CD4-positive, alpha-beta memory T cell (primary cell): ENCODE measurements at places on chromosomes 5 and 9.

DNA sequence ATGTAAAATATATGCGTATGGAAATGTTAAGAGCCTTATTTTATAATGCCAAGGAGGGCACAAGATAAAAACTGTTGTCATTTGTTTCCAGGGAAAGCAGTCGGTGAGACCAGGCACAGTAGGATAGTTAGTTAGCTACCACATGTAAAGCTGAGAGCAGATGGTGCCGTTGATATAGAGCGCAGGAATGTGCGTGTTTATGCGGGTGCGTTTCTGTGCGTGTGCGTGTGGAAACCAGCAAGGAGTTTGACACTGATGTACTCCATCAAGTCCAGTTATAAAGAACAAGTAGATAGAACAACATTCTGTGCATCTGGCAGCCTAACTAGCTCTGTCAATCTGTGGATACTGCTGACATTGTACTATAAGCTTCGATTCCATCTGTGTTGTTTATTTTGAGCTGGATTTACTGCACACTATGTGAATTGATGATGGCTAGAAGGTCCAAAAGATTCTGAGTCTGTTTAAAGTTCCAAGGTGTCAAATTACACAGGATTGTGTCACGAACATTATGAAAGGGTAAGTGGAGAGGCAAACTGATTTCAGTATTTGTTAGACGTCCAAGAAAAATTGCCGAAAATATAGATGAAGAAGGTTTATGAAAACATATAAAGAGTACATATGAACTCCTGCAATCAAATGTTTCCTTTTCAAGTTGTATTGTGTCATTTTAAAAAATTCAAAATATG lies 494.9 kb upstream of the MEF2C start:
- H3K4me3 ChIP-seq = no peak overlapping the region
- DNase-seq = no peak
- no peak overlapping the region for H3K27ac ChIP-seq
- H3K36me3 ChIP-seq = no peaks in the 10 kb centered on the region

DNA sequence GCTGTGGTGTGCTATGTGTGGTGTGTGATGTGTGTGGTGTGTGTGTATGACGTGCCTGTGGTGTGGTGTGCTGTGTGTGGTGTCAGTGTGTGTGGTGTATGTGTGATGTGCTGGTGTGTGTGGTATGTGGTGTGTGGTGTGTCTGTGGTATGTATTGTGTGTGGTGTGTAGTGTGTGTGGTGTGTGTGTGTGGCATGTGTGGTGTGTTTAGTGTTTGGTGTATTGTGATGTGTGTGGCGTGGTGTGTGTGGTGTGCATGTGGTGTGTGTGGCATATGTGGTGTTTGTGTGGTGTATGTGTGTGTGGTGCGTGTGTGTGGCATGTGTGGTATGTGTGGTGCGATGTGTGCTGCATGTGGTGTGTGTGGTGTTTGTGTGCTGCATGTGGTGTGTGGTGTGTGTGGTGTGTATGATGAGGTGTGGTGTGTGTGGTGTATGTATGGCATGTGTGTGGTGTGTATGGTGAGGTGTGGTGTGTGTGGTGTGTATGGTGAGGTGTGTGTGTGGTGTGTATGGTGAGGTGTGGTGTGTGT lies 18.3 kb upstream of the RNU6ATAC start:
- H3K27ac ChIP-seq = no peak overlapping the region
- no peaks in the 10 kb centered on the region for H3K36me3 ChIP-seq
- DNase-seq = no peak
- peaks cover 24% of the 10 kb centered on the region for H3K4me1 ChIP-seq

- H3K4me3 ChIP-seq = no peak overlapping the region
- no peak overlapping the region for H3K27ac ChIP-seq
- no peaks in the 10 kb centered on the region for H3K4me1 ChIP-seq
- H3K27me3 ChIP-seq = no peaks in the 10 kb centered on the region
- no peaks in the 10 kb centered on the region for H3K36me3 ChIP-seq
Measured at GRCh38 chr5:28766565-28767158, 1728.3 kb upstream of the CDH9 start.

DNA sequence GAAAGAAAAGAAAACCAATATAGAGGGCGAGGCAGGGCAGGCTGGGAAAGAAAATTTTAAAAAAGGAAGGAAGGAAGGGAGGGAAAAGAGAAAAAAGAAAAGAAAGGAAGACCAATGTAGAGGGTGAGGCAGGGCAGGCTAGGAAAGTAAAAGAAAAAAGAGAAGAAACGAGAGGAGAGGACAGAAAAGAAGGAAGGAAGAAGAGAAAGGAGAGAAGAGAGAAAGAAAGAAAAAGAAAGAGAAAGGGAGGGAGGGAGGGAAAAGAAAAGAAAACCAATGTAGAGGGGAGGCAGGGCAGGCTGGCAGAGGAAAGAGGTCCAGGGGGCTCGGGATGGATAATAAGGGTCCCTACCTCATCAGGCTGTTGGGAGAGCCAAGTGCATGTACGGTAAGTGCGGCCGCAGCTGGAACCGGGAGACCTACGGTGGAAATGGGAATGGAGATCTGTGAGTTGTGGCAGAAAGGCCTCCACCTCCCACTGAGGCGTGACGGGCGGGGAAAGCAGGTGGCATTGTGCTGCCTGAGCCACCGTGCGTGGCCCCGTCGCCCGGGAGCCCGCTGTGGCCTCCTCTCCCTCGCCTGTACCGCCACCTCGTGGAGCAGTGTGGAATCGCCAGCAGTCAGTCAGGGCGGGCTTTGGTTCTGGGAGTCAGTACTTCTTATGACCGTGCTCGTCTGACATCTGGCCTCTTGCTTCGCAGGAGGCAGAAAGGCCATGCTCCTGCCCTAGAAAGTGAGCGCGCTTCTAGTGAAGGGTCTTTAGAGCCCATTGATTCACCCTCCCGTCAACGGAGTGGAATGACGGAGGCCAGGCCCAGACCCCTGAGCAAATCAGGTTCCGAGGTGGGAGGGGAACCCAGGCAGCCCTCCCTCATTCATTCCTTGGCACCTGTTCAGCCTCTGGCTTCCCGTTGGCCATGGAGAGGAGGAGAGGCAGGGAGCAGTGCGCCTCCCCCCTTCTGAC lies 10.4 kb upstream of the NHP2 start:
- peak; percentile 86 for DNase-seq
- no peak overlapping the region for H3K4me3 ChIP-seq
- H3K36me3 ChIP-seq = no peaks in the 10 kb centered on the region

DNA sequence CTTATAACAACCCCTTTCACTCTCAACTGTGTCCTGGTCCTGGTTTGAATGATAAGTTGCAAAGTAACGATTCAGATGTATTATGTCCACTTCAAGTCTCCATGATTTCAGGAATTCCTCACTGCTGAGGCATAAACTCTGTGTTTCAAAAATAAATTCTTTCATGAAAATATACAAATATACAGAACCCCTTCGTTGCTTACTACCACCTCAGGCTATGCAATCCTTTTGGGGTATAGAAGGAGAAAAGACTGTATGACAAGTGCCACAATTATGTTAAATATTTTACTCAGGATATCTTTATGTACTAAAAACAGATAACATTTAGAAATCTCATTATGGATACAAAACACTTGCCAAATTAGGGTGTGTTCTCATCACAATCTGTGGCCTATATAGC lies 190.7 kb downstream of the KCTD16 start:
- H3K27ac ChIP-seq = no peak overlapping the region
- H3K27me3 ChIP-seq = no peaks in the 10 kb centered on the region
- no peaks in the 10 kb centered on the region for H3K36me3 ChIP-seq
- H3K4me1 ChIP-seq = no peaks in the 10 kb centered on the region
- no peak overlapping the region for H3K4me3 ChIP-seq

- H3K27me3 ChIP-seq = no peaks in the 10 kb centered on the region
- no peak overlapping the region for H3K27ac ChIP-seq
- H3K4me3 ChIP-seq = no peak overlapping the region
- no peaks in the 10 kb centered on the region for H3K36me3 ChIP-seq
- DNase-seq = peak; percentile 47
Measured at GRCh38 chr9:74777136-74777879, 110.4 kb downstream of the TRPM6 start.

- no peak overlapping the region for H3K27ac ChIP-seq
- no peaks in the 10 kb centered on the region for H3K27me3 ChIP-seq
- no peak overlapping the region for H3K4me3 ChIP-seq
- H3K36me3 ChIP-seq = no peaks in the 10 kb centered on the region
Measured at GRCh38 chr9:880725-881124, 39.2 kb downstream of the DMRT1 start.

DNA sequence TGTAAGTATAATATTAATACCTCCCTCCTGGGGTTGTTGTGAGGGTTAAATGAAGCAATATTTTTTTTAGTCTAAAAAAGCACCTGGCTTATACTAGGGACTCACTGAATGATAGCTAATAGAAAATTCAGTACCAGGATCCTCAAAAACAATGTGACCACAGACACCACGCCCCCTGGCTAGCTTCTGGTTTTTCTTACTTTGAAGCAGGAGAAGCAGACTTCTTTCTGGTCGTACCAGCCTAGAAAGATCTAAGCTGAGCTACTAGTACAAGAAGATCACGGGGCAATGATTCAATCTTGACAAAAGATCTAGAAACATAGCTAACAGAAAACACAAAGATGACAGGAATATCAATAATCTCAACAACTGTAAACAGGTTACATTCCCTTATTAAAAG lies 218.5 kb upstream of the SLC30A5 start:
- H3K4me3 ChIP-seq = no peak overlapping the region
- peaks cover 17% of the 10 kb centered on the region for H3K4me1 ChIP-seq
- peak; percentile 50 for DNase-seq
- H3K27me3 ChIP-seq = no peaks in the 10 kb centered on the region
- no peak overlapping the region for H3K27ac ChIP-seq

- H3K27ac ChIP-seq = no peak overlapping the region
- peaks cover 5% of the 10 kb centered on the region for H3K27me3 ChIP-seq
- no peak for DNase-seq
Measured at GRCh38 chr9:111036429-111036789, 1.9 kb downstream of the LPAR1 start.

GRCh38 chr5:73983644-73984043 lies 357.6 kb downstream of the ARHGEF28 start:
- no peaks in the 10 kb centered on the region for H3K36me3 ChIP-seq
- no peaks in the 10 kb centered on the region for H3K4me1 ChIP-seq
- H3K4me3 ChIP-seq = no peak overlapping the region
- no peak overlapping the region for H3K27ac ChIP-seq

DNA sequence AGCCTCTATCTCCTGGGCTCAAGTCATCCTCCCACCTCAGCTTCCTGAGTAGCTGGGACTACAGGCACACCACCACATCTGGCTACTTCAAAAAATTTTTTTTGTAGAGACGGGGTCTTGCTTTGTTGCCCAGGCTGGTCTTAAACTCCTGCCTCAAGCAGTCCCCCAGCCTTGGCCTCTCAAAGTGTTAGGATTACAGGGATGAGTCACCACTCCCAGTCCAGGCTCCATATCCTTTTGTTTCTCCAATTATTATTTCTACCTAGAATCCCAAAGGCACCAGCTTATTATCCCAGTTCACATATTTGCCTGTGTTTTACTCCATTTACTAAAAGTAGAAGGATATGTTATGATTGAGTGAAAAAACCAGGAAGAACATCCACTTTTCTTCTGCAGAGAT lies 84.9 kb downstream of the TEK start:
- no peaks in the 10 kb centered on the region for H3K36me3 ChIP-seq
- H3K4me3 ChIP-seq = no peak overlapping the region
- H3K4me1 ChIP-seq = no peaks in the 10 kb centered on the region
- no peak for DNase-seq
- H3K27me3 ChIP-seq = no peaks in the 10 kb centered on the region

GRCh38 chr5:69271376-69271775 lies 36.7 kb downstream of the CDK7 start:
- no peak for DNase-seq
- no peak overlapping the region for H3K27ac ChIP-seq
- H3K36me3 ChIP-seq = peaks cover 4% of the 10 kb centered on the region
- no peaks in the 10 kb centered on the region for H3K27me3 ChIP-seq
- no peaks in the 10 kb centered on the region for H3K4me1 ChIP-seq

DNA sequence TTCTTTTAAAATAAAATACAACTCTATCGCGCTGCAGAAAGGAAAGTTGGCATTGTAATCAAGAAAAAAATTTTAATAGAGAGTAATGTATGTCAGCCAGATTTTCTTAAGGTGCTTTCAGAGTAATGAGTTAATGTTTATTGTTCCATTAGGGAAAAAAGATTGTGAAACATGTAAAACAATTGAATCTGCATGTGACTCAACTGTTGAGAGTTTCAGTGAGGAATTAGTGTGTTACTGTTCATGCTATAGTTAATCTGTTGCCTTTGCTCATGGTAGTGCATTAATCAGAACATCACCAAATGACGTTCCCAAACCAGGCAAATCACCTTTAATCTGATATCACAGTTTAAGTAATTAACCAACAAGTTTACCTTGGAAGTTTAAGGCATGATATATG lies 600.5 kb downstream of the NR2F1-AS1 start:
- no peak overlapping the region for H3K27ac ChIP-seq
- H3K4me1 ChIP-seq = no peaks in the 10 kb centered on the region
- DNase-seq = no peak
- H3K27me3 ChIP-seq = no peaks in the 10 kb centered on the region
- H3K4me3 ChIP-seq = no peak overlapping the region

DNA sequence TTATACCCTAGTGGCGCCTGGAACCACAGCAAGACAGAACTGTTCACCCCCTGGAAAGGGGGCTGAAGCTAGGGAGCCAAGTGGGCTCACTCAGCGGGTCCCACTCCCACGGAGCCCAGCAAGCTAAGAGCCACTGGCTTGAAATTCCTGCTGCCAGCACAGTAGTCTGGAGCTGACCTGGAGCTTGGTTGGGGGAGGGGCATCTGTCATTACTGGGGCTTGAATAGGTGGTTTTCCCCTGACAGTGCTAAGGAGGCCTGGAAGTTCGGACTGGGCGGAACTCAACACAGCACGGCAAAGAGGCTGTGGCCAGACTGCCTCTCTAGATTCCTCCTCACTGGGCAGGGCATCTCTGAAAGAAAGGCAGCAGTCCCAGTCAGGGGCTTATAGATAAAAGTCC lies 19.5 kb downstream of the BTNL3 start:
- no peaks in the 10 kb centered on the region for H3K36me3 ChIP-seq
- no peak for DNase-seq
- H3K27ac ChIP-seq = no peak overlapping the region
- H3K4me1 ChIP-seq = no peaks in the 10 kb centered on the region

DNA sequence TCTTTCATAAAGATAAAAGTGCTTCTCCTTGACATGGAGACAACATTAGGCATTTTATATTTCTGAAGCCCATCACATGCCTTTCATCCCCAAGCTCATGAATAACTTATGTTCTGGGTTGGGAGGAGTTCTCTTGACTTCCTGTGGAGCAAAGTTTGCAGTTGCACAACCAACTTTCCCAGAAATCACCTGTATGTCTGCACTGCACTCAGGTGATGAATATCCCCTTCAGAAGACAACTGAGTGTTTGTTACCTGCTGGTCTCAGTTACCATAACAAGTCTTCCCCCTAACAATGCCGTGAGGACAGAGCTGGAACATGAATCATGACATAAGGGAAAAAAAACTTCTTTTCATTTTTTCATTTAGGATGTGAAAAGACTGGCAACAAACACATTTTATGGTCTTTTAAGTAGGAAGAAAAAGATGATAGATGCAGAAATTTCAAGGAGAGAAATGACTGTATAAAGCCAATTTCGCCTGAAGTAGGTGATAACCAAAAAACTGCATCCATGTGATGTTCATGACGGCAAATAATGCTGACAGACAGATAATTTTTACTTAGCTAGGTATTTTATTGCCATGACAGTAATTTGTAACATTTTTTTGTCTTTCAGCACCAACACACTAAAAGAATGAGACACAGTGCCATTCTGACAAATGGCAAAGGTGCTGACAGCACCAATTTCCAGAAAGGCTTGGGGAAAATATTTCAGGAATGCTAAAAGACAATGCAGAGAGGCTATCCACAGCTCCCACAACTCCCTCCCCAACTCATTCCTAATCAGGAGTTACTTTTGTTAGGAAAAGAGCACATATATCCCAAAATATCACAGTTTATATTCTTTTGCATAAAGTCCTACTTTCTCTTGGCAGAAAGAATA lies 656.3 kb downstream of the PRELID2 start:
- no peak for DNase-seq
- no peaks in the 10 kb centered on the region for H3K27me3 ChIP-seq
- no peak overlapping the region for H3K27ac ChIP-seq
- H3K36me3 ChIP-seq = no peaks in the 10 kb centered on the region
- H3K4me1 ChIP-seq = no peaks in the 10 kb centered on the region
- no peak overlapping the region for H3K4me3 ChIP-seq
